Type B pancreatic cell (in vitro differentiated cells): ENCODE measurements at places on chromosomes 4 and X.

DNA sequence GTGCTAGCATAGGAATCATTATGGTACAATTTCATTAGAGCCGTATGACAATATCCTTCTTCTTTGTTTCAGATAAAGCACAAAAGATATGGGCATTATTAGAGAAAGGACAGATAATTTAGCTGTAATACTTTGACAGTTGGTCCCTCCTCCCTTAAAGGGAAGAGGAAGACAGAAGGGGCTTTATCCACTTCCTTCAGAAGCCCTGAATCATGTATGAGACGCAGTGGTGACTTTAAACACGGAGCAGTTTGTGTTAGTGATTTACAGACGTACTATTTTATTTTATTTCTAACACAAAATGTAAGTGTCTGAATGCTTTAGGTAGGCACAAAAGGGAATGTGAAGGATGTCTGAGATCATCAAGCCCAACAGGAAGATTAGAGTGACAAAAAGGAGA is 467.7 kb downstream of the IL15 start:
- DNase-seq: no peak

GRCh38 chr4:128305942-128306341 is 18.3 kb upstream of the PGRMC2 start:
- DNase-seq: no peak

GRCh38 chrX:102959471-102959870 is 22.4 kb downstream of the RAB40AL start:
- no peak for DNase-seq

DNA sequence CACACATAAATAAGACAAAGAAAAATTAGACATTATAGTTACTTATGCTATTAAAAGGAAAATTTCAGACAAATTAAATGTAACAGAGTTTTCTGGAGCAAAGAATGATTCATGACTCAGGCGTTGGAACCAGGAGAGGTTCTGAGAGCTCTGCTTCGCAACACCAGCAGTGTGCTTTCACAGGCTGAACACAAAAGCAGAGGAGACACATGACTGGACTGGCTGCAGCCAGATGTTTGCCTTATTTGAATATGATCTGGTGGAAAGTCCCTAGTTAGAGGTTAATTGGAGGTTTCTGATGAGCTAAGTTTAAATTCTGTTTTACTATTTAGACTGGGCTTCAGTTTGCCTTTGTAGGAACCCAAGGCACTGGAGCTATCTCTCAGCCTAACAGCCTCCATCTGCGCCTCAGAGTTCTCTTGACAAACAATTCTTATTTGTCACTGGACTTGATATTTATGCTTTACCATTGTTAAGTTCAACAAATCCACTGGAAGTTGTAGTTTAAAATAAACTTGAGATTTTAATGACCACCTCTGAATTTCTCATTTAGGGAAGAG is 16.2 kb downstream of the BOD1L1 start:
- no peak for DNase-seq

DNA sequence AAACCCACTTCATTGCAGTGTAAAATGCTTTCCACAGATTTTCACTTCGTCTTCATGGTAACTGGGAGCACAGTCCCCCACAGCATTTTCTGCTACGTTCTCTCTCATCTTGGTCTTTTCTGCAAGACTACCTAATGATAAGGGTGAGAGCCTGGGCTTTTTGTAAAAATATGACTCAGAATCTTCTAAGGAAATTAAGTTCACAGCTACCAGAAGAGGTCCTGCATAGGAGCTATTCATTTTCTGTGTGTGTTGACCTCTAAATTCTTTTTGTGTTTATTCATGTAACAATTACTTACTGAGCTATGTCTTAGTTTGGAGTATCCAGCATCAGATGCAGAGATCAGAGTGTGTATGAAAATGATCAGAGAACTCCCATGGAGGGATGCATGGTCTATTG is 192.2 kb downstream of the CPEB2 start:
- DNase-seq: no peak

GRCh38 chrX:22173966-22174365 is 98.7 kb upstream of the CBLL2 start:
- no peak for DNase-seq

GRCh38 chr4:88759039-88759894 is 61.6 kb upstream of the NAP1L5 start:
- no peak for DNase-seq

DNA sequence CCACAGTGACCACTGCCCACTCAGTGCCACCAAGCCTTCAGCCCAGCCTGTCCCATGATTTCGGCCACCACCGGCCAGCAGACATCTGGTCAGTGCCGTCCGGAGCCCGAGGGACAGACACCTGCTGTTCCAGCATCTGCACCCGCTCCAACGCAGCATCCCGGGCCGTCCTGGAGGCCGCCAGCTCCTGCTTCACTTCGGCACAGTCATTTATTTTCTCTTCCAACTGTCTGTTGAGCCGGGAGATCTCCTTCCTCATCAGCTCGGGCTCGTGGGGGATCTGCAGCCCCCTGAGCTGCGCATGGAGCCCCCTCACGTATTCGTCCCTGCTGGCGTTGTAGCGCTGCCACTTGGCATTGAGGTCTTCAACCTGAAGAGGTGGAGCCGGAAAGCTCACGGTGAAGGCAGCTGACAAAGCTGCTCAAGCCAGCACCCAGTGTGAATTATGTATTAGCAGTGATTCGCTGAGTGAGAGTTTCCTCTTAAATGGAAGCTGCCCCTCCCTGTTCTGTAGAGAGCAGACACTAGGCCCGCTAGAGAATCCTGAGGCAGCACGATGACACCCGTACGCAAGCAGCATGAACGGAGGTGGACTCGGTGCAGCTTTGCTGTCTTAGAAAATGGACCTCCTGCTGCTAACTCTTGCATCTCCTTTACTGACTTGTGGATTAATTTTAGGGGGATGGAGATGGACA is 11.4 kb downstream of the TNIP2 start:
- DNase-seq: no peak

- no peak for DNase-seq
Measured at GRCh38 chrX:72366701-72367454, 61.2 kb upstream of the CITED1 start.

GRCh38 chrX:54357414-54358377 is at the start of gene WNK3:
Gene WNK3 (minus strand): TSS chrX:54358046.
- peak; percentile 86 for DNase-seq

DNA sequence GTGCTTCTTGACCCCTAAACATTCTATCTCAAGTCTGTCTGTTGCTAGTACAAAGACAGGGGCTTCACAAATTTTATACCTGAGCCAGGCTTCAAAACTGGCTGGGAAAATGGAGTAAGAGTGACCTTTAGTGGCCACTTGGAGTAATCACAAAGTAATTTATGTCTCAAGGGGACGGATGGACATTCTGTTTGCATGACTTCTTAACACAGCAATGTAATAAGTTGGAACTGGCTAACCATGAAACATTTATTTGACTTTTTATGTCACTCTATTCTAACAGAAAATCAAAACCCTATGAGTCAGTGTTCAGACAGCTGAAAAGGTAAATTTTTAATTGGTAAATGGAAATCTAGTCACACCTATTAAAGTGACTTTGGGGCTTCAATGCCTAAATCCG is 600.6 kb downstream of the ANKRD50 start:
- no peak for DNase-seq

- no peak for DNase-seq
Measured at GRCh38 chr4:17367201-17367600, 144.7 kb downstream of the QDPR start.

- no peak for DNase-seq
Measured at GRCh38 chr4:20333141-20333715, 81.5 kb downstream of the SLIT2 start.

- DNase-seq: no peak
Measured at GRCh38 chr4:112908511-112908910, 140.9 kb upstream of the ANK2 start.

DNA sequence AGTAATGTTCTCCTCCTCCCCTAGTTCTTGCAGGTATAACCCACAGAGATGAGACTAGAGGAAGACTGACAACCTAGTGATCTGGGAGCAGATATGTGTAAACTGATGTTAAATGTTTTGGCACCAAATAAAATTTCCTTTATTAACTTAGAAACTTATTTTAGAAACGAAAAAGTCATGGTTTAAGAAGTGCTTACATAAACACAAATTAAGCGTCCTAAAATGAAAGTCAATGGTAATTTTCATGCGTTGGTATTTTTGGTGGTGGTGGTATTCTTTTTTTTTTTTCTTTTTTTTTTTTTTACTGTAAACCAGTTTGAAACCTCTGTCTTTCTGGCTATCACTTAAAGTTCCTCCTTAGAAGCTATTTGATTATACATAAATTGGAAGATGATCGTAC is 1438.1 kb upstream of the TENM3 start:
- DNase-seq: no peak

GRCh38 chr4:41530741-41531140 is 7.2 kb upstream of the LIMCH1 start:
- no peak for DNase-seq

GRCh38 chr4:108107729-108108382 is 60.9 kb downstream of the LEF1 start:
- DNase-seq: no peak

DNA sequence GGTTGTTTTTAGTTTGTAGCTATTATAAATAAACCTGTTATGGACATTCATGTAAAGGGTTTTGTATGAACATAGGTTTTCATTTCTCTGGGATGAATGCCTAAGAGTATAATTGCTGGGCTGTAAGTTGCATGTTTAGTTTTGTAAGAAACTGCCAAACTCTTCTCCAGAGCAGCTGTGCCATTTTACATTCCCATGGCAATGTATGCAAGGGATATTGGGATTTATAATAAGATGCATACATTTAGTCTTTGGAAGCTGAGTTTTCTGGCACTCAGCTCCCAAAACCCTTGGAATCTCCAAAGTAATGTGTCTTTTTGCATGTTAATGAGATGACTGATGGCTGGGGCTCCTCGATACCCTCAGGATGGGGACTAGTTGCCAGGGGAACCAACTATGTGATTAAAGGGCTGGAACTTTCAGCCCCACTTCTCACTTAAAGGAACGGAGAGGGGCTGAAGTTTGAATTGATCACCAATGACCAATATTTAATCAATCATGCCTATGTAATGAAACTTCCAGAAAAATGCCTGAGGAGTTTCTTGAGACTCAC is 44.0 kb downstream of the SERTM2 start:
- DNase-seq: no peak

DNA sequence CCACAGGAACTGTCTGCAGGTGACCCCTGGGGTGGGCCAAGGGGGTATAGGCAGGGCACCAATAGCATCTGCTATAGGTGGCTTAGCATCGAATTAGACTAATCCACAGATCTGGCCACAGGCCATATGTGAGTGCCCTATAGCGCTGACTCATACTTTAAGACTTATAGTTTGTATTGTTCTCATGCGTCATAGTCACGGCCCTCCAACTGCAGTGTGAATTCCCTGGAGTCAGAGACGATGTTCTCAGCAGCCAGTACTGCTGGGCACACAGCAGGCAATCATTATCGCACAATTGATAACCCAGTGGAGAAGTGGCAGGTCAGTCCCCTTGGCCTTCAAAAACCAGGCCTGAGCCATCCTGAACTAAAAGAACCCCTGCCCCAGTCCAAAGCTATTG is 58.1 kb downstream of the ADGRG2 start:
- DNase-seq: no peak

DNA sequence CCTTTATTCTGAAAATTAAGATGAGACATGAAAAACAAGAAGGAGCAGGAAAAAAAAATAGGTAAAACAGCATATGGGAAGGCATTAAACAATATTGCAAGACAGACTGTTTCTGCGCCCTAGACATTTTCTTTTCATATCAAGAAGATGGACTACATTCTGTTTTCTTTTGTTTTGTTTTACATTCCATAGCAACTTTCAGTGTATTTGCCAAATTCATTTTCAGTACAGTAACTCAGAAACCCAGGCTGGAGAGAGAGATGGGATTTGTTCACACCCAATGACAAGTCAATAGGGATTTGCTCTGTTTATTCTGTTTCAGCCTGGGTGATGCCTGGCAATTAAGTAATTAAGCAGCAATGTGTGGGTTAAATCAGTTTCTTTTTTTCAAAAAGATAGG is 892.8 kb upstream of the DIAPH2 start:
- DNase-seq: no peak

DNA sequence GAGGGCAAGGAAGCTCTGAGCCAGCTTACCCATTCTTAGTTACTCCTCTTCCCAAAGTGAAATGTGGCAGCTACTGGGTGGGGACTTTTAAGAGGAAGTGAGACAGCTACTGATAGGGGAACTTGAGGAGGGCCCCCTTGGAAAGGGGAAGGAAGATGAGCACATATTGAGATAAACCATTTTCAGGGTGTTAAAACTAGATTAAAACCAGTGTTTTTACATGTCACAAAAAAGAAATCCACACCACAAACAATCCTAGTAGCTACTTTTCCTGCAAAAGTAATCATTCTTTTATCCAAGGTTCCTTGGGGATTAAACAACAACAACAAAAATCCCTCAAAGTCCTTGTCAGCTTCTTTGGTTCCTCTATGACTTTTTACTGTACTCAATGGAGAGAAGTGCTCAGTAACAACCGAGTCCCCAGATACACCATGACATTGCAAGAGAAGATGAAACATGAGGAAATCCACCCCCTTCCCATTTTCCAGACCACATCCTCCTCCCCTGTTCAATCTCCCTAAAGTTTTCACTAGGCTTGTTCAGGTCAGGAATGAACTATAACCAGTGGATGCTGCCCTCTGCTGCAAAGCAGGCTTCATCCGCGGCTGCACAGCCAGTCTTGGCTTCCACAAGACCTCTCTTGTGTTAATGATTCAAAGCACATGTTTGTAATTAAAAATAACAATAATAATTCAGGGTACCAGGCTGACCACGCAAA is 113.5 kb upstream of the TMEM164 start:
- DNase-seq: no peak

- DNase-seq: no peak
Measured at GRCh38 chrX:119382606-119383005, 16.5 kb upstream of the SLC25A43 start.

GRCh38 chr4:168569931-168570276 is 73.1 kb downstream of the PALLD start:
- DNase-seq: no peak

DNA sequence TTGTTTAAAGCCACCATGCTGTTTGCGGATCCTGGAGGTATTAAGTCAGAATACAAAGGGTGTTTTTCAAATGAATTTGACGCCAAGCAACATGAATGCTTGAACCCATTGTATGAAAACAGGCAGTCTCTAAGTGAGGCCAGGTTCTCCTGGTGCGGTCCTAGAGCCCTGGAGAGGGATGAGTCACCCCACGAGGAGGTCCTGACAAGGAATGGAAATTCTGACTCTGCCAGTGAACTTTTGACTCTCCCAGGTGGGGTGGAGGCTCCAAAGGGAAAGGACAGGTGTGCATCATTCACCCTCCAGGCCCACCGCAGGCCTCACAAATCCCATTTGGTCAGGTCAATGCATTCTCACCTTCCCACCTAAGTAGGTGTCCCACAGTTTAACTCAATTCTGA is 1.5 kb downstream of the TRIM2 start:
- no peak for DNase-seq
